PC-3 (cell line): ENCODE measurements at places on chromosomes 16 and 17. TPM values are rescaled to one million over a fixed set of nuclear protein-coding genes. Genes with fewer than 3 reads are reported as not detected.

The PLK1 gene
- 58.6 and 67.8 TPM in 2 replicates for total RNA-seq

The AXIN2 gene
- 2.0 and 2.6 TPM in 2 replicates for total RNA-seq

The OR1F1 gene
- total RNA-seq, result not detected in 2 replicates

The FBXW10B gene
- total RNA-seq, result 7.0 and 7.2 TPM in 2 replicates

The SNX20 gene
- total RNA-seq, result not detected in 2 replicates

GRCh38 chr16:84054271-84054670 is 11.7 kb upstream of the SLC38A8 start:
- H3K27ac ChIP-seq, result no peak overlapping the region
- peaks cover 5% of the 10 kb centered on the region; the same call in 1 of the 2 replicates for H3K36me3 ChIP-seq
- H3K4me3 ChIP-seq, result no peak overlapping the region
- no peaks in the 10 kb centered on the region for H3K4me1 ChIP-seq
- H3K27me3 ChIP-seq, result no peaks in the 10 kb centered on the region

DNA sequence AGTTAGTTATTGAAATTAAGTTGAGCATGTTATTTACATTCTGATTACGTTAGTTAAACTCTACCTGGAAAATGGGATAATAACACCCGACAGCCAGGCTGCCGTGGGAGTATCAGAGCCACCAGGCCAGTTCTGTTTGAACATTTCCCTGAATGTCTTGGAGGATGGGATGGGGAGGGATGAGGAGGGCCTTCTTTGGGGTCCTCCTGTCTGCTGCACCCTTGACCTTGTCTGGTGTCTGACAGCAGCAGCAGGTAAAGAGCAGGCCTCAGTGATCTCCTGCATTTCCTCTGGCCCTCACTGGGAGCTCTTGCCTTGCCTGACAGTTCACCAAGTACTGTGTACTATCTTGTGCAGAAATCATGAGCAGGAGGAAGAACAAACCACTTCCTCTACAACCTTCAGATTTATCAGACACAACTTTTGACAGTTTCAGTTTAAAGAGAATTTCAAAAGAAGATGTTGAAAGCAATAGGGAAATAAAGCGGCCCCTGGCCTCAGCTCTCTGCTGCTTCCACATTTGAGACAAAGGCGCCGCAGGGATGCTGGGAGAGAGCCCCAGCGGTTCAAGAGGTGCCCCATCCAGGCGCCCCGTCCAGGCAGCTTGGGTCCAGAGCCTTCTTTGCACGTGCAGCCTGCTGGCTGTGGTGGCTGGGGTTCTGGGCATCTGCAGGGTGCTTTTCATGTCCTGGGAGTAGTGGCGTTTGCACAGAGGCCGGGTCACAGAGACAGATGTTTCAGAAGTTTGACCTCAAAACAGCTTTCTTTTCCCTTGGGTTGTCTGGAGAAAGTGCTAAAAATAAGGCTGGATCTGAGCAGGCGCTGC is 25.3 kb downstream of the CMIP start:
- H3K4me3 ChIP-seq, result no peak overlapping the region
- H3K27me3 ChIP-seq, result no peaks in the 10 kb centered on the region
- no peaks in the 10 kb centered on the region for H3K4me1 ChIP-seq
- no peak for DNase-seq

GRCh38 chr16:11318817-11319216 is 26.4 kb upstream of the RMI2 start:
- no peaks in the 10 kb centered on the region for H3K36me3 ChIP-seq
- H3K27me3 ChIP-seq, result no peaks in the 10 kb centered on the region
- no peaks in the 10 kb centered on the region for H3K4me1 ChIP-seq
- H3K27ac ChIP-seq, result no peak overlapping the region

GRCh38 chr16:19104607-19105006 is 9.2 kb upstream of the ITPRIPL2 start:
- H3K27me3 ChIP-seq, result no peaks in the 10 kb centered on the region
- H3K36me3 ChIP-seq, result no peaks in the 10 kb centered on the region
- H3K27ac ChIP-seq, result no peak overlapping the region
- DNase-seq, result no peak
- peaks cover 24% of the 10 kb centered on the region for H3K4me1 ChIP-seq

DNA sequence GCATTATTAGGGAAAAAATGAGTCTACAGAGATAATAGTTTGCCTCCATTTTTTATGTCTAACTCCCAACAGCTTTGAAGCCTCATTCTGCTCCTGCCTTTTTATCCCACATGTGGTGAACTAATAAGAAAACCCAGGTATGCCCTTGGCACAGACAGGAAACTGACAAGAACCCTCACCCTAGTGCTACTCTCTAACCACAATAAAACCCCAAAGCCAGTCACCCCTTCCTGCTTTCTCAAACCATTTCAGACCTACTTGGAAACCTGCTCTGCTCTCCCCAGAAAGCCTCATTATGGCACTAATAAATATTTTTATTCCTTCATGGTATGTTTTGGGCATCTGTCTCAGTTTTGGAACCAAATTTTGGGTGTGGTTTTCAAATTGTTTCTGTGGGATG is 3.9 kb upstream of the MARVELD3 start:
- no peaks in the 10 kb centered on the region for H3K4me1 ChIP-seq
- H3K27ac ChIP-seq, result no peak overlapping the region
- no peaks in the 10 kb centered on the region for H3K36me3 ChIP-seq
- H3K4me3 ChIP-seq, result no peak overlapping the region
- no peaks in the 10 kb centered on the region for H3K27me3 ChIP-seq
- DNase-seq, result no peak
